ENCODE measurements at places on chromosomes 12 and 14.

GRCh38 chr12:19633641-19634040 is 194.3 kb downstream of the AEBP2 start:
- DNase-seq: no peak

- DNase-seq: peak; percentile 40
These were observed 273.9 kb upstream of the RGS6 start for GRCh38 chr14:71658261-71658860.

DNA sequence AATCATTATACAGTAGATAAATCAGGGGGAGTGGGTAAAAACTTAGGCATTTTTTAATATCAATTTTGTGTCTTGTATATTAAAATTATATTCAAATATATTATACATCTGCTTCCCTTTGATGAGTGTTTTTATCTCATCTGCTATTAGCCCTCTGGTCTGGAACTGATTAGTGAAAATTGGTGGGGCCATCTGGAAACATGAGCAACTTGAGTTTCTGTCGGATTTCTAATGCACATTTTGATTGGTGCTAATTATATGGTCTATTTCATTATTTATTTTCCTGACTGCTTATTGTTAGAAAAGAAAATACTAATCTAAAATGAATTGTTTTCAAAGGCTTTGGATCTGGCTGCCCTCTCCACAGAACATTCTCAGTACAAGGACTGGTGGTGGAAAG is 28.2 kb downstream of the TTC8 start:
- no peak for DNase-seq

GRCh38 chr12:26403601-26404000 is 208.2 kb downstream of the SSPN start:
- DNase-seq: no peak

DNA sequence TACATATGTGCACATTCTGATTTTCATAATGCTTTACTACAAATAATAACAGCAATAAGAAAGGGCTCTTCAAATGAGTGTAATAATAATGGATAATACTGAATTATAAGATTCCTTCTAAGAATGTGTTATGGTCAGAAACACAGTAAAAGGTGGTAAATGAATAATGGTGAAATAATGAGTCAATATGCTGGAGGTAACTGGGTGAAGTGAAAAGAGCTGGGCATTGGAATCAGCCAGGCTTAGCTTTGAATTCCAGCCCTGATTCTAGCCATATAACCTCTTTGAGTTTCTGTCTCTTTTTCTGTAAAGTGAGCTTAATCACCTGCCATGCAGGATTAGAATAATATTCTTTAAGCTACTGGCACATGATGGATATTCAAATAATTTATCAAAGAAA is 39.1 kb downstream of the PLEKHA5 start:
- peak; percentile 63 for DNase-seq

DNA sequence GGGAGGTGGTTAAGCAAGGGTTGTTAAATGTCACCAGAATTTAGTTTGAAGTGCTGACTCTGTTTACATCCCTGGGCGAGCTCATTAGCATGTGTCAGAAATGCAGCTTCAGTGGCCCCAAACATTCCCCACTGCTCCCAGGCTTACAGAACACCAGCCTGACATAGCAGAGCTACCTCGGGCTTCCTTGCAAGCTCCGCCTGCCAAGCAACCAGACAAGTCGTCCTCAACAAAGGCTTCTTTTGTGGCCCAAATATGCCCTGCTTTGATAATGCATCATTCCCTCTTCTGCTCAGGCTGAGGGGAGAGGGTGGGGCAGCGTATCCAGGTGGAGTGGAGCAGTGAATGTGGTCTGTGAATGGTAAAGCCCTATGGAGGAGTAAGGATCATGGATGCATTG is 28.0 kb downstream of the ERH start:
- DNase-seq: no peak

GRCh38 chr14:75990297-75990696 is 4.7 kb downstream of the IFT43 start:
- DNase-seq: no peak

GRCh38 chr14:49640540-49641417 is 5.7 kb upstream of the DNAAF2 start:
- no peak for DNase-seq

DNA sequence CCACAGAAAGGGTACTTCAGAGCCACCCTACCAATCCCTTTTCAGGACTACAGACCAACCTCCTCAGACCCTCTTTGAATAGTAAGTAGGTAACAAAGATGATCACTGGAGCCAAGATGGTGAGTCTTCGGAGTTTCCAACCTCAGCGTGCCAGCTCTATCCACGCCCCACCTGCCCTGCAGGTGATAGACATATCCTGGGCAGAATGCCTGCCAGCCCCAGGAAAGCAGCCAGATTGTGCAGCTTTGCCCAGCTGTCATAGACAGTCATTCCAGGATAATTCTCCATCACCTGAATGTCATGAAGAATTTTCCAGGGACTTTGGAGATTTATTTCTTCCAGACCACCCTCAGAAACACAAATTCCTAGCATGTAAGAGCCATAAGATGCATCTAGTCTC is 434.4 kb downstream of the RGS6 start:
- DNase-seq: no peak

DNA sequence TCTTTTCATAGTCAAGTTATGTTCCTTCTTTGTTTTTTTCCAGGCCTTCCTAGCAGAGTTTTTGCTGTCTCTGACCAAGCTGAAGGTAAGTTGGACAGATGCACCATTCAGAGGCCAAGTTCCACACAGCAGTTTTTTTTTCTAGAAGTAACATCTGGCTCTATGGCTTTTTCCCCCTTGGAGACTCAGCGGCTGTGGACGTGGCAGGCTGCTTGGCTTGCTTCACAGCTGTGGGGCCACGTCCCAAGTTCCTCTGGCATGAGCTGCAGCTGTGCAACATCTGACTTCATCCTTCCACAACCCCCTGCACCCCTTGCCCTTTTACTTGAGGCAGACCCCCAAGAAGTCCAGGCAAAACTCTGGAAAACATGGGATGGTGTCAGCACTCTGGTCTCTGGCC is 24.2 kb upstream of the RHOJ start:
- no peak for DNase-seq

GRCh38 chr12:14993537-14994266 is 20.9 kb downstream of the PDE6H start:
- peak; percentile 10 for DNase-seq

GRCh38 chr12:118238888-118239287 is 103.0 kb downstream of the PEBP1 start:
- no peak for DNase-seq

GRCh38 chr12:63822352-63822751 is 22.1 kb upstream of the SRGAP1 start:
- peak; percentile 15 for DNase-seq

- DNase-seq: peak; percentile 33
These were observed 37.8 kb upstream of the ITPR2 start for GRCh38 chr12:26870491-26871419.

DNA sequence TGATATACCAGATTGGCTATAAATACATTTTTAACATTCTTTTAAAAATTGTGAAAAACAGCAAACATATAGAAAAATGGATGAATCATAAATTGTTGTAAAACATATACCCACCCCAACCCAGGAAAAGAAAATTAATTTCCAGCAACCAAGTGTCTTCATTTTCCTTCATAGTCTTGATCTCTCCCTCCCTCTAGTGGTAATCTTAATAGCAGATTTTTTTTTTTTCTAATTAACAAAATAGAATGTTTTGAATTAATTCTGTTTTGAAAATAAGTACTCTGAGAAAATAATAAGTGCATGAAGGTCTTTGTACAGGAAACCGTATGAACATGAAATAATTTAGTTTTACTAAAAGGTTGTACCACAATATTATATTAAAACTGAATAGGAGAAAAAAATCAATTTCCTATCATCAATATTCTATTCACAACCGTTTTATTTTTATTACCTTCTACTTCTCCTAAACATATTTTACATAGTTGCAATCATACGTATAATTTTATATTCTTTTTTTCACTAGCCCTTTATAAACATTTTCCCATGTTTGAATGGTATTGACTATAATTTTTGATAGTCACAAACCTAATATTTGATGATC is 7.0 kb downstream of the ETNK1 start:
- DNase-seq: peak; percentile 27

- DNase-seq: peak; percentile 98
These were observed 141.3 kb downstream of the KTN1 start for GRCh38 chr14:55721353-55721752.

- DNase-seq: no peak
These were observed 17.7 kb upstream of the MDM2 start for GRCh38 chr12:68790081-68790951.

DNA sequence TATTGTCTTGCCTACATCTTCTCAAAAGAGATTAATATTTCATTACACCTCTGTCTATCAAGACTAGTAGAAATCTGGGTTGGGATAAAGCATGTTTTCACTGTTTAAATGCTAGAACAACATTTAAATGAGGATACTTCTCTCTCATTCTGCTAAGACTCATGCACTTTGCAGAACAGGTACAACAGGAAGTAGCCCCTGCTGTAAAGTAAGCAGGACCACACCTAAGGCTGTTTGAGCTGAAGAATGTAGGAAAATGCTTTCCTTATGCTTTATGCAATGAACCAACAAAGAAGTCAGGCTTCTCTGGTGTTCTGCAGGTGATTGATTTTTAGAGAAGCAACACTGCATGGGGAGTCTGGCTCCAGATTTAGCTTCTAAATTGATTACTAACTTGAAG is 89.4 kb downstream of the PAX9 start:
- peak; percentile 20 for DNase-seq

GRCh38 chr14:50813544-50813863 is 17.5 kb downstream of the NIN start:
- DNase-seq: no peak

DNA sequence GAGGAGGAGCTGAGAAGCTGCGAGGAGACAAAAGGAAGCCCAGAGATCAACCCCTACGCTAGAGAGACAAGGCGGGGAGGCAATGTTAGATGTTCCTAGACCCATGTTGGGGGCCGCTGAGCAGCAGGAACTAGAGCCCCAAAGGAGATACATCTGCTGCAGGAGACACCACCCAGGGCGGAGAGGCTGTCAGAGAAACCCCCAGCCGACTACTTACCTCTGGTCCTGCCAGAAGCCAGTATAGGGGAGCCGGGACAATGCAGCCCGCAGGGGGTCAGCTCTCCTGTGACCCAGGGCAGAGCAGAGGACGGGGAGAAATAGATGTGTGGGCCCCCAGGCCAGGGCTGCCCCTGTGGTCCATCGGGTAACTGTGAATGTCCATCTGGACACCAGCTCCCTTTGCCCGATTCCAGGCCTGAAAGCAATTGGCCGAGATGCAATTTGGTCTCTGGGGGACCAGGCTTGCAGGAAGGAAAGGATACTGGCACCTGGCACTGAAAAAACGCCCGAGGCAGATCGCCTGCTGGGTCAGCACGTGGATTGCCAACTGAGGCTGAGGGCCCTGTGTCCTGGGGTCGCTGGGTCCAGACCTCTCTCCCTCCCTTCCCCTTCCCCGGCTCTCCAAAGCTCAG is 34.9 kb downstream of the SYNE3 start:
- no peak for DNase-seq

DNA sequence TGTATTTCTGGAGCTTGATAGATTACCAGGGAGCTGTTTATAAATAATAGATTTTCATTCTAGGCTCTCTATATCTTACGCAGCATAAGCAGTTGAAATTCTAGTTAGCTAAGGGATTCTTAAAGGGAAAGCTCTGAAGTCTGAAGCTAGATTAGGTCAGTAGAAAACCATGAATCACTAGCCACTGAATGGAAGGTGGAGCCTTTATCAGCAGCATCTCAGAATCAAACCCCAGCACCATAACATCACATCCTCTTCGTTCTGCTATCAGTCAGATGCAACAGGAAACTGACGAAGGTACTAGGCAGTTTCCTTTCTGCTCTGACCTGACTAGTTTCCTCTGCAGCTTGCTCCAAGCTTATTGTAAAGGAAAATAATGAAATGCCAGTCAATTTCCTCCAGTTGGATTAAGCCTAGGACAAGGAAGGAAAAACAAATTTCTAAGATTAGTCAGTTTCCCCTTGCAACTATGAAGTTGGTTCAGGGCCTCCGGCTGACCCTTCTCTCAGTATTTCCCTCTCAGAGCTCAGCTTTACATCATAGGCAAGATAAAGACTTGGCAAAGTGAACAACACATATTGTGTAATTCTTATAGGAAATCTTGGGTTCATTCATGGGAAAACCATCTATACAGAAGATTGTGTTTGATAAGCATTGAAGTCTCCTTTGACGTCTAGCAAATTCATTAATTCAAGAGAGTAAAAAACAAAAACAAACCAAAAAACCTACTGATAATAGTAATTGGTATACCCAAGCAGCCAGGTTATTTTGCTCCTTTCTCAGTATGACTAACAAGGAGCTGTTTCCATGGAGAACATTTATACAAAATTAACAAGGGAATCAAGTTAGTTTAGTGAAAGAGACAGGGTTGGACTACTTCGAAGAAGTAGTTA is 43.4 kb upstream of the CFAP54 start:
- DNase-seq: peak; percentile 84
